Kidney (tissue), 22 donors: ENCODE measurements at places on chromosomes 2 and 18.

DNA sequence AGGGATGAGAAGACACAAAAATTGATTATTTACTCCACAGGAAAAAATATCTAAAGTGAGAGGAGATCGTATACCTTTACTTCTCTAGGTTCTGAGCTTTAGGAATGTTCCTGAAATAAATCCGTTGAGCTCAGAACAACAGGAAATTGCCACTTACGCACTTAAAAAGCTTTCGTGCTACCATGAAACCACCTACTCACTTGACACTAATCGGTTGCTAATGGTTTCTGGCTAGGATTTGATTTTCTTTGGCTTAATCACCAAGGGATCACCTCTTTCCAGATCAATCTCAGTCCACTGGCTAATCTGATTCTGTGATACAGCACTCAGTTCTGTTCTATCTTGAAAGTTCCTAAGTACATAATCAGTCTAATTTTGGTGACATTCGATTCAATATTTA, 419.6 kb downstream of the DLGAP1 start:
- DNase-seq = no peak

GRCh38 chr18:79800371-79801180, 2.8 kb downstream of the KCNG2 start:
- DNase-seq = peak; percentile 72

GRCh38 chr2:228282376-228282775, 100.9 kb upstream of the SPHKAP start:
- no peak for DNase-seq

DNA sequence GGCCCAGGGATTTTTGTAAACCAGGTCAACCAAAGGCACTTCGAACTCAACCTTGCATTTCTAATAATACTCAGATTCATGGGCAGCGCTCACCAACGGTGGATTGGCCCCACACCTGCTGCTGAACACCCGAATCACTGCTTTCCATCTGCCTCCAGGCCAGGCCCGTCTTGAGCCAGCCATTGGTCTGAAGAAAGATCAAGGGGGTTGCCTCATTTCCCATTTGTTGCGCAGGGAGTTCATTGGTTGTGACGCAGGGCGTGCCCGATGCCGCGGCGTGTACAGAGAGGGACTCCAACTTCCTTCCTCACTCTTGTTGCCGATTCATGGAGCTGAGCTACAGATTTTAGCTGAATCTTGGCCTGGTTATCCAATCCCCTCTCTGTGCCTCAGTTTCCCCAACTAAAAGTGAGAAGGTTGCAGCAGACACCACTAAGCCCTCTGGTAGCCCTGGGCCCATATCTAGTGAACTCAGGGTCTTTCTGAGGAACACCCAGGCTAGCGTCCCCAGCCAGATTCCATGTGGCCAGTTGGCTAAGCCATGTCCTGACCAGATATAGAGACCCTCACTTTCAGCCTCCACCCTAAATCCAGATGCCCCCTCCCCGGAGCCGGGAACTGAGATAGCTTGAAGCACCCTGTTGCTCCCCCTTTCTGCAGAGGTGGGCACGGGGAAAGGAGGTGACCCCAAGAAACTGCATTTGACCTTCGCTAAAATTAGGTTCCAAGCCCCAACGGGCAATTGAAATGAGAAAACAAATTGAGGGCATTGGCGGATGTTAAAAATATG, 60.9 kb upstream of the HPCAL1 start:
- DNase-seq = peak; percentile 31

DNA sequence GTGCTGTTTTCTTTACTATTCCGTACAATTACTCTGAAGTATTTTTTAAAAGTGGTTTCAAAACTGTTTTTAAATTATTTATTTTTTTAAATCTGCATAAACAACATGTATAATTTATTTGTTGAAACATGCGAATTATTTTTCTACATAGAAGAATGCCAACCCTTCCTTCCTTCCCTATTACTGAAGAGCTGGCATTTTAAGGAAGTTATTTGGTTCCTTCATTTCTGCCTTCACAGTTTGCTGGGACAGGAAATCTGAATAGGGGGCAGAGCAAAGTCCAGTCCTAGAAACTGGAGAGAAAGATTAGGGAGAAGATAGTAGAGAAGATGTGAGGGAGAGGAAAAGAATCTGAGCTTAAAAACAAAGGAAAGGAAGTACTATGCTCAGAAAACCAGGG, 146.7 kb upstream of the ACVR2A start:
- DNase-seq = no peak

GRCh38 chr2:220279840-220280239, 652.4 kb downstream of the SLC4A3 start:
- DNase-seq = no peak

DNA sequence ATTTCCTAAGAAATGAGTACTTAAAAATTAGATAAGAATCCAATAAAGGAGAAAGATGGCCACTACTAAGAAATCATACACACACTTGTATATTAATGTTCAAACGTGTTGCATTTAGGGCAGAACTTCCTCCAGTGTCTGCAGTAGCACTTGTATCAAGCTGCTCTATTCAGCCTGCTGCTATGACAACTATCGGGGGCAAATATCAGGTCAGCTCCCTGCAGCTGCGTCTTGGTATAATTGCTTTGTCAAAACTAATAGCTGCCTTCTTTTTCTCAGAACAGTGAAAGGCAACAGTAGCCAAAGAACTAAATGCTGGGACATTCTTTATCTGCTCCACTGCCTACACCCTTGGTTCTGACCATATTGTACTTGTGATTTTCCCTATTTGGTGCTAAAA, 300.7 kb downstream of the NOL4 start:
- DNase-seq = no peak

GRCh38 chr2:79432731-79433146, 80.1 kb upstream of the CTNNA2 start:
- DNase-seq = no peak

DNA sequence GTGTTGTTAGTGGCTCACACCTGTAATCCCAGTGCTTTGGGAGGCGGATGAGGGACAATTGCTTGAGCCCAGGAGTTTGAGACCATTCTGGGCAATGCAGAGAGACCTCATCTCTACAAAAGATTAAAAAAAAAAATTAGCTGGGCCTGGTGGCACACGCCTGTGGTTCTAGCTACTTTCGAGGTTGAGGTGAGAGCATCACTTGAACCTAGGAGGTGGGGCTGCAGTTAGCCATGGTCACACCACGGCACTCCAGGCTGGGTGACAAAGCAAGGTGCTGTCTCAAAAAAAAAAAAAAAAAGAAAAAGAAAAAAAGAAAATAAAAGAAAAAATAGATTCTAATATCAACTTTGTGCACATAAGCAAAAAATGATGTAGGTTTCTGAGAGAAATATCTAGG, 1492.5 kb upstream of the TMEFF2 start:
- no peak for DNase-seq

DNA sequence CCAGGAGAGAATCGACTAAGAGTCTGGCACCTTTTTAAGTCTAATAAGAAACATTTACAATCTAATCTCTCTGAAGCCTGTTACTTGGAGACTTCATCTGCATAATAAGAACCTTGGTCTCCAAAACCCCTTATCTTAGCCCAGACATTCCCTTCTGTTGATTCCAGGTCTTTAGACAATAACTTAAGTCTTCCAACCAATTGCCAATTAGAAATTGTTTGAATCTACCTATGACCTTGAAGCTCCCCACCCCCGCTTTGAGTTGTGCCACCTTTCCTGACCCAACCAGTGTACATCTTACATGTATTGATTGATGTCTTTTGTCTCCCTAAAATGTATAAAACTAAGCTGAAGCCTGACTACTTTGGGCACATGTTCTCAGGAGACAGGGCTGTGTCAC, 49.5 kb upstream of the DTNA start:
- DNase-seq = no peak

DNA sequence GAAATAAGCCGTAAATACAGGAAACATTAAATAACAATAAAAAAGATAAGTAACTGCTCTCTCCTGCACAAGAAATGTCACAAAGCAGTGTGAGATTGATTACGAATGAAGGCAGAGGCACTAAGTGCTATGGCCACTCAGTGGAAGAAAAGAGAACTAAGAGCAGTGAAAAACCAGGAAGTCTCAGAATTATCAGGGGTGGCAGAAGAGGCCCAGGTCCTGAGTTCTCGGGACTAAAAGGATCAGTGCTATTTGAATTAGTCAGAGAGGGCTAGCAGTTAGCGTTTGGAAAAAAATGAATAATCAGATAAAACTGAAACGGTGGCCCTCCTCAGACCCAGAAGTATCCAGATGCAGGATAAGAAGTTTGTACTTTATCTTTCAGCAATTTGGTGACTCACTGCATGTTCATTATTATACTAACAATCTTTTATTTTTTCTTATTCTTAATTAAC, 367.1 kb downstream of the ZEB2 start:
- DNase-seq = no peak

DNA sequence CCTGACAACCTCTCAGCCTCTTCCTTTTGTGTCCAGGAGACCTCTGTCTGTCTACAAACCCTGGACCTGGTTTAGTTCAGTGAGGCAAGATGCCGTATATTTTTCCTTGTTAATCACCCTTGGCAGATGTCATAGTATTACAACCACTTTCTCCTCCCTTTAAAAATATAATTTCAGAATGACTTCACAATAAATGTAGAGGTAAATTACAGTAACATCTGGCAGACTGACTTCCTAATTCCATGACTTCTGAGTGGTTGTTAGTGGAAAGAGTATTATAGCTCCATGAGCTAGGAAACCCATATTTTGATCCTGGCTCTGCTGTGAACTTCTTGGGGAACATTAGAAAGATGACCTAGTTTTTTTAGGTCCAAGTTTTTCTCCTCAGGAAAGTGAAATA, 39.5 kb downstream of the SPATS2L start:
- DNase-seq = no peak

DNA sequence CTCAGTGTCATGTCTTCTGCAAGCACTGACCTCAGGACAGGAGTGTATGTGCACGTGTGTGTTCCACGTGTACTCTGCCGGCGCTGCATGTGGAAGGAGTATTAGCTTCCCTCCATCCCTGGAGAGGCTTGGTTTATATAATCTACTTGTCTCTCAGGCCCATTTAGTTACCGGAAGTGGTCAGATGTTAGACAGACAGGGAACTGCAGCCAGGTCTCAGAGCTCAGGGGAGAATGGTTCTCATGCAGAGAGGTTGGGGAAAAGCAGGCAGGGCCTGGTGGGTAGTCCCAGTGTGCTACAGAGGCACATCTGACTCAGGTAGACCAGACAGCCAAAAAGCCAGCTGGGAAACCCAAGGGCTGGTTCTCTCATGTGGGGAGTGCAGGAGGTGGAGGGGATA, 167.9 kb downstream of the CTIF start:
- no peak for DNase-seq

GRCh38 chr2:41869542-41870264, 178.1 kb upstream of the PKDCC start:
- DNase-seq = peak; percentile 85

- DNase-seq = peak; percentile 62
Measured at GRCh38 chr2:237190966-237191713, 105.5 kb downstream of the COPS8 start.

- DNase-seq = no peak
Measured at GRCh38 chr2:140249821-140250220, 1469.6 kb upstream of the NXPH2 start.

GRCh38 chr18:54032412-54032811, 192.1 kb downstream of the MBD2 start:
- no peak for DNase-seq

GRCh38 chr2:229085439-229085838, 185.6 kb downstream of the PID1 start:
- no peak for DNase-seq

GRCh38 chr2:8549273-8549922, 132.5 kb upstream of the ID2 start:
- no peak for DNase-seq

GRCh38 chr18:45837283-45838070, 12.0 kb downstream of the SIGLEC15 start:
- peak; percentile 76 for DNase-seq

DNA sequence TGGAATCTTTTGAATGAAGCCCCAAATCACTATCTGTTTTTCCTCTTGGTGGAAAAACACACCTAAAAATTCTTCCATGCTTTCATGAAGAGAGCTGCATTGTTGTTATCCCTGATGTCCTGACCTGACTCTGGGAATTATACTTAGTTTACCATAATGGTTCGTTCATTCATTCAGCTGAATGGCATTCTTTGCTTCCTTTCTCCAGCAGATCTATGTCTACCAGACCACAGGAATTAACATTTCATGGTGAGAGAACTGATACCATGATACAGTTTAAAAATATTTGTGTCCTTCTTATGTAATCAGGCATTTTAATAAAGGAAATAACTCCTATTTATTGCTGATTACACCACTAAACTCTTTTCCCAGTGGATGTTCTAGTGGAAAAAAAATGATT, 11.1 kb upstream of the SLC4A10 start:
- no peak for DNase-seq

DNA sequence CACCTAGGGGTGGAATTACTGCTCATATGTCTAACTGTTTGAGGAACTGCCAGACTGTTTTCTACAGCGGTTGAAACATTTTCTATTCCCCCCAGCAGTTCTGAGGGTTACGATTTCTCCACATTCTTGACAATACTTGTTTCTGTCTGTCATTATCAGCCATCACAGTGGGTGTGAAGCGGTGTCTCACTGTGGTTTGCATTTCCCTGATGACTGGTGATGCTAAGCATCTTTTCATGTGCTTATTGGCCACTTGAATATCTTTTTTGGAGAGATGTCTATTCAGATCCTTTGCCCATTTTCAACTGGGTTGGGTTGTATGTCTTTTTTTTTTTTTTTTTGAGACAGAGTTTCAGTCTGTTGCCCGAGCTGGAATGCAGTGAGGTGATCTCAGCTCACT, 63.0 kb downstream of the ADNP2 start:
- DNase-seq = no peak

DNA sequence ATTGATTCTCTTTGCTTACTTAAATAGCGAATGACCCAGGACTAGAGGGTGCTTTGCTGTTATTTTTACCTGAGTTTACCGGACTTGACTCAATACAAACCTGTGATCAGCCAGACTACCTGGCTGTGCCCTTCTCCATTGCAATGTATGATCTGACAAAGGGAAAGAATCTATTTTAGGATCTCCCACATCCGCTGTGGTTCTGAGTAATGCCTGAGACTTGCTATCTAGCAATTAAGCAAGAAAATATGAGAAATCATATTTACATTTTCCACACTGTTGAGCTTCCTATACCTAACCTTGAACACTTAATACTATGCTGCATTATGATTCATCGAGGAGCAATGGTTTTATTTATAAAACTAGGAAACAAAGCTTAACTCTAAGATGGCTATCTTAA, 215.2 kb downstream of the RAD51AP2 start:
- DNase-seq = no peak

GRCh38 chr2:20145497-20146193, 79.3 kb downstream of the SDC1 start:
- peak; percentile 84 for DNase-seq

DNA sequence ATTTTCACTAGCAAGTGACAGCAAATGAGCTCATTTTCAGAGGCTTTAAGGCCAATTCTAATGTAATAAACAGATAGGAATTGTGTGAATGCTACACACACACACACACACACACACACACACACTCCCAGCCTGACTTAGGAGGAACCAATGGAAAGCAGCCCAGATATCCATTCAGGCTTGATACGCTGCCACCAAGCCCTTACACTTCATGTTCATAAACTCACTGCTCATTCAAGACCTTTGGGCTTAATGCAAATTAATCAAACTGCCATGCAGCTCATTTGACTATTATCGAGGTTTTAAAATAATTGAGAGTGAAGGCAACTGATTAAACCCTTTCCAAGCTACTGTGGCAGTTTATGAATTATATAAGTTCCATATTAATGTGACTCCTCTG, 298.9 kb upstream of the NCKAP5 start:
- no peak for DNase-seq
